ENCODE measurements at places on chromosomes 6 and 20.

DNA sequence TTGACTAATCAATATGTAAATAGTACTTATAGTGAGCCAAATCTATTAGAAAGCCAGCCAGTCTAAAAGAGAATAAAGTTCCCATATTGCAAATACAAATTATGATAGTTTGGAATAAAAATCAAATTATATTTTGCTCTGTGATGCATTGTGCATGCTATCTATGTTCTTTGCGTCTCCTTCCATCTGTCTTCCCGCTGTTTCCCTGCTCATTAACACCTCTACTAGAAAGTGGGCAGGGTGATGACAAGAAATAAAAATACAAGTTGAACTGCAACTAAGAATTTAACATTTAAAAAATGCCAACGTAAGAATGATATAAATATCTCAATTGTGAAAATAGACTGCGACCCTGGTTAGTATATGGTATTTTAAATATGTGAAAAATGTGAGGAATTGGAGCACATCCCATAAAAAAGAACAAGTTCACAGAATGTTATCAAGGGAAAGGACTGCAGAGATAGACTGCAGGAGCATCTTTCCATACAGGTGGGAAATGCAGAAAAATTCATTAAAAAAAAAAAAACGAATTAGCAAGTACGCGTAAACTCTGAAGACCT is 157.6 kb upstream of the PDE7B start:
- no peak for DNase-seq

GRCh38 chr6:48959251-48960060 is 503.6 kb downstream of the MMUT start:
- DNase-seq, result no peak

GRCh38 chr6:101178748-101179147 is 214.8 kb upstream of the GRIK2 start:
- DNase-seq, result no peak

DNA sequence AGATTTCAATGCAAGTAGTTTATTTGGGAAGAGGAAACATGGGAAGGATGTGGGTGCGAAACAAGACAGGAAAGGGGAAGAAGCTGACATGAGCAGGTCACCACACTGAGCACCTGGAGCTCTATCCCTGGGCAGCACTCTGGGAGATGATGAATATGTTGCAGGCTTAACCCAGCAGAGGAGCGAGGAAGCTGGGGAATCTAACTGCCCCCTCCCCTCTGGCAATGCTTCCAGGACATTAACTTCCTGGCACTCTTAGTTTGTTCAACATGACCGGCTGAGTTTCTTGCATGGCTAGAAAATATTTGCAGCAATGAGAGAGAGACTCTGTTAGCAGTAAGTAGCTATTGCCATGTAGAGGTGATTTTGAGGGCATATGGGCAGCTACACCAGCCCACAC is 4.9 kb upstream of the ADA start:
- DNase-seq, result no peak

DNA sequence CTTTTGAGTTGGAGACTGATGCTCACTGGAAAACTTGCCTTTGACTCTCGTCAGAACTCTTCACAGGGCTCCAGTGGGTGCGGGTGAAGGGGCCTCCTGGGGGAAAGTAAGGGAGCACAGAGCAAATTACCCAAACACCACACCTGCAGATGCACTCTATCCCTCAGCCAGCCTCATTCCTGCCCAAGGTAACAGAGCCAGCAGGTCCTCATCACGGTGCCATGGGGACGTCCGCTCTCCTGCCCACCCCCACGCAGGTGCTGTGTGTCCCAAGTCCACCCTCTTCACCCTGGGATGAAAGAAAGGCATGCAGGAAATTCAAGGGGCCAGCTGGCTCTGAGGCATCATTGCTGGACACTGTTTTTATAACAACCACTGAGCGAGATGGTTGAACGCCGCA is 269.0 kb downstream of the SMOC2 start:
- DNase-seq, result no peak

GRCh38 chr6:13526727-13527670 is 39.6 kb upstream of the GFOD1 start:
- no peak for DNase-seq

DNA sequence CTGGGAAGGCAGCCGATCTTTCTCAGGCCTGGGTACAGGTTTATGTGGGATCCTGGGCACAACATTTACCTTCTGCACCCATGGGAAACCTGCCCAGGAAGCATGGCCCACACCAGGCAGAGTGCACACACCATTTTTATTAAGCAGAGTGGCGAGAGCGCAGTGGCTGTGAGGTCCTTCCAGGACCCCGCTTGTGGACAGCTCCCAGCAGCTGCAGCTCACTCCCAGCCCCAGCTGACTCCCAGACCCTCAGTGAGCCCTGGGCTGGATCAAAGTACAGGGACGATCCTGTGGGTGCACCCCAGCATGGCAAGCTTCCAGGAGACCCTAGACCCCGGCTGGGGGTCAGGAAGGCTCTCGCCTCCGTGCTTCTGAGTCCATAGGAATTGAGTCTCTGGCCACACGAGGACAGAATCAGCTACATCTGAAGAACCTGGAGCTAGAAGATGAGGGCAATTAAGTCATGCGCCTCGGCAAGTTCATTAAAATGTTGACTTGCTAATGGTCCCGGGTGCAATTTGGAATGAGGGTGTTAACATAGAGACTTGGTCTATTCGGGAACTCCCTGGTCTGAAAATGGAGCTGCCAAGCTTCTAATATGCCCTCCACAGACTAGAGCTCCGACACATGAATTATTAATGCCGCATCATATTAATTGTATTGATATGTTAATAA is 65.4 kb upstream of the SLCO4A1 start:
- DNase-seq, result no peak

GRCh38 chr6:140446241-140446640 is 1071.8 kb upstream of the CITED2 start:
- DNase-seq, result no peak

DNA sequence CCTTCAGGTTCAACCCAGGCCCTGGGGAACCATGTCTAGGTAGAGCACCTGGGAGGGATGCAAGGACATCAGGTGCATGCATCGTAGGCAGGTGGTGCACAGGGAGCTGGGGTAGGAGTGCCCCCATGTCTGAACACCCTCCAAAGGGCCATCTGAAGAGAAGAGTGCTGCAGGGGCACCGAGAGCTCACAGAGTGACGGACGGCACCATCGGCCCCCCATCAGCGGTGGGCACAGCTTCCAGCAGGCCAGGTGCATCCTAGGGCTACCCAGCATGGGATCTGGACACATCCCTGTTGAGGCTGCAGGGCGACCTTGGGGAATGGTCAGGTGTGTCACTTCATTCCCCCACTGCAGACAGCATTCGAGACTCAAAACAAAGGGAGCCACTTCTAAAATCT is 138.3 kb upstream of the CDH4 start:
- no peak for DNase-seq

DNA sequence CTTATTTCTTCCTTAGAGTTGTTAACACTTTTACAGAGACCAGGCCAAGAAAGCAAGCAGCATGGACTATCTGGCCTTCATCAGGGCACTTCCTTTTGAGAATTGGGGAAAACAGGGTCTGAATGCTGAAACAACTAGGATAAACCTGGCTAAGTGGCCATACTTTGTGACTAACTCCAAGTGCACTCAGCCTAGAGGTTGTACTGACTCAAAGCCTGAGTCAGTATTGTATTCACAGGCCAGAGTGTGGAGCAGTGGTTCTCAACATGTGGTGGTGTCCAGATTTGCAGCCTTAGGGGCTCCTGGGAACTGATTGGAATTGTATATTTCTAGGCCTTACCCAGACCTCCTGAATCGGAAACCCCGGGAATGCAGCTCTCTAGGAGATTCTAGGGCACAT is 20.1 kb downstream of the SEC23B start:
- DNase-seq, result peak; percentile 47

DNA sequence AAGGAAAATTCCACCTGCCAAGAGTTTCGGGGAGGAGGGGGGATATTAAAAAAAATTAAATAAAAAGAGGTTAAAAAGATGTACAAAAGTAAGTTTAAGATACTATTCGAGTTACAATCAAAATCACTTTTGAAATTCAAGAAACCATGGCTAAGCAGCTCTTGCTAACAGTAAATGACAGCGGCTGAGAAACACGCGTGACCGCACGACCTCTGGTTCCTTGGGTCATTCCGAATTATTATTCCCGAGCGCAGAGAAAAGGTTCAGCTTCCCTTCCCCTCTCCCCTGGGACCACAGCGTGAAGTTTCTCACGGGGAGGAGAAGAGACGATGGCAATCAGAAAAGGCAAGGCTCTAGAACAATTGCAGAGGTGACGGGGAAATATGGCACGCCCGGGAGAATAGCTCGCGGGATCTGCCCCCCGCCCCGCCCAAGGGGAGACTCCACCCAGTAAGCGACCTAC is 496 bp downstream of the TMEM242 start:
- DNase-seq, result peak; percentile 65

- DNase-seq, result no peak
Measured at GRCh38 chr6:123619156-123619555, 17.6 kb downstream of the TRDN start.

DNA sequence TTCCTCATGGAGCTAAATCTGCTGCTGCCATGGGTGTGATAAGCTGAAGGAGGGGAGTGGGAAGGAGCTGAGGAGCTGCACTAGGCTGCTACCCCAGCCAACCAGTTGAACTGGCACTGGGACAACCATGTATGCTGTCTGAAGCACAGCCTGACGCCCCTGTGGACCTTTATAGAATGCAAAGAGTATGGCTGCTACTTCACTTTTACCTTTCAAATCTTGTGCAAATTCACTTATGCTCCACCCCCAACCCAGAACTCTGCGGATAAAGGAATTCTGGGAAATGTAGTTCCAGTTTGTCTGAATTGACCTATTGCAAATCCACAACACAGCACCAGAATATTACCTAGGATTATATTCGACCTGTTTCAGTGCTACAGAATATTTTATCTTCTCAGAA is 217.4 kb upstream of the SLC35B3 start:
- DNase-seq, result no peak

DNA sequence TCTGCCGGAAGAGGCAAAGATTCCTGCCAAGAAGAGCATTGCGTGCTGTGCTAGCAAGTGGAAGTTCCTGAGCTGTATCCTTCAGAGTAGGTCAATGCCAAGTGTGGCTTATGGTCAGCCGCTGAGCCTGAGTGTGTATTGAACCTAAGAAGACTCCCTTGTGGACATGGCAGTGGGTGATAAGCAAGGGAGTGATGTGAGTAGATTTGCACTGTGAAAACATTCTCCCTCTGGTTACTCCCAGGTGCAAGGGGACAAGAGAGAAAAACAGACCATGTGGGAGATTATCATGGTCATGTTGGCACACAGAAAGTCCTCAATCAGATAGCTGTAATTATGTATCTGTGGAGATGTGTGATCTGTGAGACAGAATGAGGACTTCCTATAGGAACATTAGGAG is 6.1 kb upstream of the TMEM74B start:
- no peak for DNase-seq

- DNase-seq, result no peak
Measured at GRCh38 chr6:153702671-153703070, 336.4 kb upstream of the OPRM1 start.

GRCh38 chr6:132089173-132089572 is 138.0 kb upstream of the CCN2 start:
- DNase-seq, result no peak

GRCh38 chr6:161017766-161018564 is 26.4 kb downstream of the MAP3K4 start:
- DNase-seq, result no peak

Data from stromal cell of bone marrow (primary cell).